Thoracic aorta (tissue), 2 donors: ENCODE measurements at places on chromosomes 2 and 18. TPM values are rescaled to one million over a fixed set of nuclear protein-coding genes. Genes with fewer than 3 reads are reported as not detected.

EHD3 gene
- 35.8 TPM for total RNA-seq

TRIM54 gene
- 0.41 TPM for total RNA-seq

AGXT gene
- total RNA-seq: not detected

CELF4 gene
- total RNA-seq: not detected

LRATD1 gene
- total RNA-seq: 4.1 TPM

SPEG gene
- total RNA-seq: 426 TPM

SLC35F5 gene
- 86.2 TPM for total RNA-seq

- H3K4me1 ChIP-seq: peaks cover 23% of the 10 kb centered on the region
- peak overlapping the region; percentile 39 for H3K27ac ChIP-seq
- no peak overlapping the region for H3K4me3 ChIP-seq
- H3K27me3 ChIP-seq: no peaks in the 10 kb centered on the region
- no peak for DNase-seq
Observed at GRCh38 chr2:109264595-109265328, 135.8 kb downstream of the SH3RF3 start.

GRCh38 chr18:54888933-54889332 is 60.7 kb downstream of the RAB27B start:
- DNase-seq: no peak
- no peaks in the 10 kb centered on the region for H3K36me3 ChIP-seq
- no peak overlapping the region for H3K27ac ChIP-seq
- no peak overlapping the region for H3K4me3 ChIP-seq
- H3K4me1 ChIP-seq: no peaks in the 10 kb centered on the region

GRCh38 chr18:10038268-10038667 is 124.5 kb downstream of the VAPA start:
- no peak overlapping the region for H3K4me3 ChIP-seq
- H3K27me3 ChIP-seq: no peaks in the 10 kb centered on the region
- peaks cover 10% of the 10 kb centered on the region for H3K4me1 ChIP-seq
- peak overlapping the region; percentile 92 for H3K27ac ChIP-seq

GRCh38 chr18:70414315-70414900 is 125.6 kb downstream of the SOCS6 start:
- H3K27ac ChIP-seq: no peak overlapping the region
- H3K4me3 ChIP-seq: no peak overlapping the region
- no peaks in the 10 kb centered on the region for H3K4me1 ChIP-seq
- H3K36me3 ChIP-seq: no peaks in the 10 kb centered on the region

DNA sequence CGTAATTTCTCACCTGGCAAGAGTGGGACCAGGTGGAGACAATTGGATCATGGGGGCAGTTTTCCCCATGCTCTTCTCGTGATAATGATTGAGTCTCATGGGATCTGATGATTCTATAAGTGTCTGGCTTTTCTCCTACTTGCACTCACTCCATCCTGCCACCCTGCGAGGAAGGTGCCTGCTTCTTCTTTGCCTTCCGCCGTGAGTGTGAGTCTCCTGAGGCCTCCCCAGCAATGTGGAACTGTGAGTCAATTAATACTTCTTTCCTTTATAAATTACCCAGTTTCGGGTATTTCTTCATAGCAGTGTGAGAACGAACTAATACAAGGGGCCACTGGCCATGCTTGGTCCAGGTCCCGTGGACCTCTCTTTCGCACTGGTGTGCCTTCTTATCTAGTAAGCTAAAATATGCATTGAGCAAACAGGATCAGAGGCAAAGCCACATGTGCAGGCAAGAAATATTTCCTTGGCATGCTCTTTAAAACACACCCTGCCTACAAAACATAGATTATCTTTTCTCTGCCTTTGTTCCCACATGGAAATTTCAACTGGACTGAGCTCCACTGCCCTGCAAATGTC is 821.1 kb downstream of the TRIB2 start:
- H3K4me3 ChIP-seq: no peak overlapping the region
- no peaks in the 10 kb centered on the region for H3K4me1 ChIP-seq
- H3K36me3 ChIP-seq: no peaks in the 10 kb centered on the region
- H3K27ac ChIP-seq: no peak overlapping the region
- no peak for DNase-seq

DNA sequence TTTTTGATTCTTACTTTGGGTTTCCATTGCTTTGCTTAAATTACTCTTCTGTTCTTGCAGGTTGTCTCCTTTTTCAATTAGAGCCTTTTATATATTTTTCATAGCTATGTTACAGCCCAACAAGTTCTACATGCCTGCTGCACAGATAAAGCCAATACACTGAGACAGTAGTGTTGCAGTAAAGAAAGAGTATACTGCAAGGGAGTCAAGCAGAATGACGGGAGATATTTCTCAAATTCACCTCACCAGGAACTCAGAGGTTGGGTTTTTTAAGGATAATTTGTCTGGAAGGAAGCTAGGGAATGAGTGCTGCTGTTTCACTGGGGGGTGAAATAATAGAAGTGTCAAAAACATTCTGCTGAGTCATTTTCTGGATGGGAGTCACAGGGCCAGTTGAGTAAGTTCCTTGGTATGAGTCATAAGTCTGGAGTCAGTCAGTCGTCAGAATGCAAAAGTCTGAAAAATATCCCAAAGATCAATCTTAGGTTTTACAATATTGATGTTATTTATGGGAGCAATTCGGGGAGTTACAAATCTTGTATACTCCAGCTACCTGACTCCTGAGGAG is 193.0 kb upstream of the RGPD4 start:
- H3K36me3 ChIP-seq: no peaks in the 10 kb centered on the region
- no peaks in the 10 kb centered on the region for H3K4me1 ChIP-seq
- no peak overlapping the region for H3K27ac ChIP-seq
- no peak overlapping the region for H3K4me3 ChIP-seq
- H3K27me3 ChIP-seq: no peaks in the 10 kb centered on the region

DNA sequence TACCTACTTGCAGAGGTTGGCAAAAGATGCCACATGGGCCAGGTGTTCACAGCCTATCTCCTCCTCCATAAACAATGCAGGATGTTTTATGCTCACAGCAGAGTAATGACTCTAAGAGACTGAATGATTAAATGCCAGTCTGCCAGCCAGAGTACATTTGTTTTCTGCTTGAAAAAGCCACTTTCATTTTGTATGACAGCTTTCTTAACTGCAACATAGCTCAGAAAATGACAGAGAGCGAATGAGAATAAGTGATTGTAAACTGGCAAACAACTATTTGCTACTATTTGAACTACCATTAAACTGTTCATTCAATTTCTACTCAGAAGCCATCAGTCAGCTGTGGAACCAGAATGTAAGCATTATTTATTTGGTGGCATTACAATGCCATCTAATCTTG is 50.6 kb upstream of the DCC start:
- no peaks in the 10 kb centered on the region for H3K4me1 ChIP-seq
- no peak for DNase-seq
- H3K4me3 ChIP-seq: no peak overlapping the region
- no peaks in the 10 kb centered on the region for H3K36me3 ChIP-seq
- H3K27ac ChIP-seq: no peak overlapping the region
- no peaks in the 10 kb centered on the region for H3K27me3 ChIP-seq

DNA sequence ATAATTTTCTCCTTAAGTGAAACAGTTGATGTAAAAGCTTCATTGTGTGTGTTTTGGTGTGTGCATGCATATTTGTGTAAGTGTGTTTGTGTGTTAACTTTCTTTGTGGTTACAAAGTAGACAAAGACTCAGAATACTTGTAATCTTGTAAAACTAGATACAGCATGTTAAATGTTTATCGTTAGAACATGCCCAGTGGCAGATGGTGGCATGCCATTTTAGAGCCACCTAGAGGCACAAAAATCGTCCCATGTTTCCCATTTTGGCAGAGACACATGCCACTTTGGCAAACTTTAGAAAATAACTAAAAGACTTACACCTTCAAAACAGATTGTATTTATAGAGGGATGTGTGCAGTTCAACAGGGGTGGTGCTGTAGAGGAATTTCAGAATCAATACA is 224.1 kb downstream of the LRP1B start:
- no peaks in the 10 kb centered on the region for H3K4me1 ChIP-seq
- H3K27ac ChIP-seq: no peak overlapping the region
- no peaks in the 10 kb centered on the region for H3K36me3 ChIP-seq
- no peak overlapping the region for H3K4me3 ChIP-seq

- no peaks in the 10 kb centered on the region for H3K4me1 ChIP-seq
- H3K4me3 ChIP-seq: no peak overlapping the region
- H3K27ac ChIP-seq: no peak overlapping the region
- H3K36me3 ChIP-seq: no peaks in the 10 kb centered on the region
- no peak for DNase-seq
- no peaks in the 10 kb centered on the region for H3K27me3 ChIP-seq
Observed at GRCh38 chr2:60535685-60536312, 17.7 kb downstream of the BCL11A start.
